ENCODE measurements at places on chromosomes 7 and 10.
A peak's percentile ranks its signal among the peaks of the same experiment; 100 is the strongest.

GRCh38 chr10:84329986-84330651 lies 1.7 kb downstream of the CCSER2 start:
- no peak for DNase-seq

DNA sequence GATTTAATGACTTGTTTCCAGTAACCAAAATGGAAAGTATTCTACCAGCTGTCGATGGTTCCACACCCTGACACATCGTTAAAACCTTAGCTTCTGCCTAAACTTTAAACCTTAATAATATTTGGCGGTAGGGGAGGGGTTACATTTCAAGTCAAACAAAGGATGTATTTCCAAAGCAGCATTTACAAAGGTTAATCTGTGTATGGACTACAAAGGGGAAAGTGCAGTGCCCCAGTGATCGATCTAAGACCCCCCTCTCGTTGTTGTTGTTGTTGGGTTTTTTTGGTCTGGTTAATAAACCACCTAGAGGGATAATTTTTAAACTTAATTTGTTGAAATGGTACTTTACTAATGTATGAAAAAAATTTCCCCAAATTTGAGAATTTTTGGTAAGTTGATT lies 1.1 kb upstream of the STEAP2 start:
- no peak for DNase-seq

DNA sequence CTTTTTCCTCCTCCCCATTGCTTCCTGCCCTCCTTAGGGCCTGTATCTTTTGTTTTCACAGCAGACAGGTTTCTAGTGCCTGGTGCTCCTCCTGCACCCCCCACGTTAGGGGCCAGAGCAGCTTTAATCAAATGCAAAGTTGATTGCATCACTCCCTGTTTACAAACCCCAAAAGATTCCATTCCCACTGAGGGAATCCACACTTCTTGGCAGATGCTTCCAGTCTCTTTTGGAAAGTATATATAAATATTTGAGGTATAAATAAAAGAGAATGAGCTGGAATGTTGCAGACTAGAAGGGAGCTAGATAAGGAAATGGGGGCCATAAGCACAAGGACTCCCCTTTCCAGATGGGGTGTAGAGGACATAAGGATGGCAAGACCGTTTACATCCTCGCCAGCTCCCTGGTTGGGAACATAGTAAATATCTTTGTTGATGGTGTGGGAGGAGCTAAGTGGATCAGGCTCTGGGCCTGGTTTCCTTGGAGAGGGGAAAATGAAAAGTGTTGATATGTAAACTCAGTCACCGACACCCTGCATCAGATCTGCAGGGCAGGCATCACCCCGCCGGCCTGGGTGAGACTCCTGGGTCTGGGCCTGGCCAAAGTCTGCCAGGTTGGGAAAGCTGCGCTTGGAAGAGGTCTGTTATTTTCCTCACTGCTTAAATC lies 6.2 kb downstream of the RARRES2 start:
- DNase-seq, result no peak

- DNase-seq, result no peak
Measured at GRCh38 chr7:29482056-29482455, 81.6 kb upstream of the PRR15 start.

DNA sequence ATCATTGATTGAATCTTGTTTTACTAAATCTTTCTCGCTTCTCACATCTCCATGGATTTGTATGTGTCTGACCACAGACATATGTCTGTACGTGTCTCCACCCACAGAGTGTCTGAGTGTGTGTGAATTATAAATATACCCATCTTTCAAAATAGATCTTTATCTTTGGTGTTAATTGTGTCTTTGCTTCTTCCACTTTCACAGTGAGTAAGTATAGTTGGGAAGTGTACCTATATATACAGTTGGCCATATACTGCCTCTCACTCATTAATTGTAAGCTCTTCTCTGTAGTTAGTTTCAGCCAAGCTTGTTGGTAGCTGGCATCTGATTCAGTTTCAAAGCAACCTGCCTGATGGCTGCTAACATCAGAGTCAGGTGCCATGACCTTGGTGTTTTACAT lies 18.4 kb downstream of the EEPD1 start:
- no peak for DNase-seq

GRCh38 chr7:156157409-156158012 lies 345.2 kb upstream of the SHH start:
- DNase-seq, result no peak

- DNase-seq, result no peak
Measured at GRCh38 chr10:127995939-127996338, 89.0 kb downstream of the PTPRE start.

GRCh38 chr7:70052691-70053090 lies 454.4 kb downstream of the AUTS2 start:
- no peak for DNase-seq

- DNase-seq, result no peak
Measured at GRCh38 chr10:44260286-44260928, 124.5 kb downstream of the CXCL12 start.

DNA sequence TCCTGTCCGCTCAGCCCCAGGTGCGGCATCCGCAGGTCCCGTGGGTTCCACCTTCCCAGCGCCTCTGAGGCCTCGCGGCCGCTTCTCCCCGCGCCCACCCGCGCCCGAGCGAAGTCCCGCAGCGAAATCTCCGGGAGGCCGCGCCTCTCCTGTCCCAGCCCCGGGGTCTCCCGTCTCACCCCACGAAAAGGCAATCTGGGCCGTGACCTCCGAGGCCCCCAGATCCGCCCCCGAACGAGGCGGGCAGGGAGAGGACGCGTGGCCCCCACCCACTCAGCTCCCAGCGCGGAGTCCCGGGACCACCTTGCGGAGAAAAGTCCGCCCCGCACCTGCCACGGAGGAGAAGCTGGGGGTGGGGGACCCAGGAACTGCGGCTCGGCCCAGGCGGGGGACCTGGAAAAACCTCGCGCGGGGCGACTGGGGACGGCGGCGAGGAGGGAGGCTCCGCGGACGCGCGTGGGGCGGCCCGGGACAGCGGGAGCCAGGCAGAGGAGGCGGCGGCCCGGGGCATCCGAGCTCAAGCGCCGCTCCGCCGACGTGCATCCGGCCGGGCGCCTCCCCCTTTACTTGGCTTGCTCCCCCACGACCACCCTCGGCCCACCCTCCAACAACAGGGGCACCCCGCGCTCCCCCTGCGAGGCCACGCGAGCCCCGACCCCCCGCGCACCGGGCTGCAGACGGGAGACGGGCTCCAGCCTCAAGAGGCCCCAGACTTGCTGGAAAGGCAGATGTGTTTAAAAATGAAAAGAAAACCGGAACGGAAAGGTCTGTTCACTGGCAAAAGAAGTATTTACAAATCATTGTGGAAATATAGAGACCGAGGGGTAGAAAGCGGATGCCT lies 33.0 kb upstream of the RNF32 start:
- no peak for DNase-seq

GRCh38 chr10:92517034-92517655 lies 56.7 kb downstream of the IDE start:
- DNase-seq, result peak; percentile 60

- DNase-seq, result no peak
Measured at GRCh38 chr7:20450536-20450935, 119.8 kb downstream of the ITGB8 start.

- DNase-seq, result no peak
Measured at GRCh38 chr7:157444011-157444842, 107.4 kb downstream of the DNAJB6 start.

GRCh38 chr7:90655566-90655965 lies 59.4 kb downstream of the CDK14 start:
- DNase-seq, result no peak

DNA sequence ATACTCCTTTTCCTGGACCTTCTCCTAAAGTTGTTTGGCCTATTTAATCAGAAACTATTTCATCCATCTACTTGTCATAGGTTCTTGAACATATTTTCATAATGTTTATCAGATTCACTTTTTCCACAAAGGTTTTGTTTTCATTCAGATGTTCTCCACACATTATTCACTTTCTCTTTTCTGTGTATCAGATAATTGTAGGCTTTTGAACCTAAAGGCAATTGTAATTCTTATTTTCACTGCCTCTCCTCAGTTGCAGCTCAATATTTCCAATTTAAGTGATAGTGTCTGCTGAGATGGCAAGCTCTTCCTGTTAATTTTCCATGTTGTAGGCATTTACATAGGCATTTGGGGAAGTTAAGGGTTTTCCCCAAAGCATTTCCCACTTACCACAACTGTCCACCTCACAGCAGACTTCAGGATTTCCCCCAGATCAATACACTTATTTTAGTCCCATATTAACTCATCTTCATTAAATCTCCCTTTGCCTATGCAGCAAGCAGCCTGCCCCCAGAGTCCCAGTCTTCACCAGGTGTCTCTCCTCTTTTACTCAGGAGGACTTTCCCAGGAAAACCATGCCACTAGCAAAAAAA lies 12.3 kb upstream of the IKZF1 start:
- no peak for DNase-seq

DNA sequence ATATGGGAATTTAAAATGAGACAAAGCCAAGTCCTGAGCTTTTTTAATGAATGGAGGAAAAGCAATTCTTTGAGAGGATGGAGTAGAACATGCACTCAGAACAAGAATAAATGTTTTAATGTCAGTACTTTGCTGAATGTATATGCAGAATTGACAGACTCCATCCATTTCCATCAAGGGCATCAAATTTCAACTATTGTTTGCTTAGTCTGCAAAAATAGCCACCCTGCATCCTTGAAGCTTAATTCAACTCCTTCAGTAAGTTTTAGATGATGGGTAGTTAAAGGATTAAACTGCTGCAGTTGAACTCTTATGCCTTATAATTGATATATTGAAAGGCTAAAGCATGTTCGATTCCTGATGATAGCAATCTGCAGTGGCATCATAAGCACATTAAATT lies 99.7 kb upstream of the IFRD1 start:
- DNase-seq, result no peak

- peak; percentile 63 for DNase-seq
Measured at GRCh38 chr10:111598433-111599059, 521.7 kb downstream of the ADRA2A start.

DNA sequence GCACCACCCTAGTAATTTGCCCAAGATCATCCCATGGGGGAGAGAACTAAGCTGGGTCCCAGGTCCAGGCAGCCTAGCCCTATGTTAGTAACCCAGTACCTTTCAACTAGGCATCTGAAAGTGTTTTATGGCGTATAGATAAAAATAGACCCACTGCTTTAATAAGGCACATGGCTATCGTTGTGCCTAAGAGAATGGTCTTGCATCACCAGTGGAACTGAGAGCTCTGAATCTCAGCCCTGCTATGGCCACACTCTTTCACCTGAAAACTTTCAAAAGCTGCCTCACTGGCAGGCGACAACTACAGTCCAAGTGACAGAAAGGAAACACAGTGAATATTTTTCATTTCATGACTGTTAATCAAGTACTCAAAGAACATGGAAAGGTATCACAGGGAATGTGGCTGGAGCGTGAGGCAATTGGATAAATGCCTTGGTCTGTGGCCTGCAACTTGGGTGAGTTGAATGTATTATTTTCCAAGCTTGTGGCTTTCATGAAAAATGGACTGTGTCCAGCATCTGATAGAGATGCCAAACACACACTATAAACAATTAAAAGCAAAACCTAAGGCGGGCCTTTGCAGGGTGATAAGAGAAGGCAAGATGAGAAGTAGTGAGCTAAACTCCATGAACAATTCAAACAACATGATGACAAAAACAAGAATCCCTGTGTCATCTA lies 18.0 kb upstream of the SFMBT2 start:
- DNase-seq, result no peak

- no peak for DNase-seq
Measured at GRCh38 chr10:13354783-13355182, 6.7 kb upstream of the SEPHS1 start.

GRCh38 chr10:31126593-31126992 lies 94.9 kb upstream of the ZNF438 start:
- DNase-seq, result no peak

DNA sequence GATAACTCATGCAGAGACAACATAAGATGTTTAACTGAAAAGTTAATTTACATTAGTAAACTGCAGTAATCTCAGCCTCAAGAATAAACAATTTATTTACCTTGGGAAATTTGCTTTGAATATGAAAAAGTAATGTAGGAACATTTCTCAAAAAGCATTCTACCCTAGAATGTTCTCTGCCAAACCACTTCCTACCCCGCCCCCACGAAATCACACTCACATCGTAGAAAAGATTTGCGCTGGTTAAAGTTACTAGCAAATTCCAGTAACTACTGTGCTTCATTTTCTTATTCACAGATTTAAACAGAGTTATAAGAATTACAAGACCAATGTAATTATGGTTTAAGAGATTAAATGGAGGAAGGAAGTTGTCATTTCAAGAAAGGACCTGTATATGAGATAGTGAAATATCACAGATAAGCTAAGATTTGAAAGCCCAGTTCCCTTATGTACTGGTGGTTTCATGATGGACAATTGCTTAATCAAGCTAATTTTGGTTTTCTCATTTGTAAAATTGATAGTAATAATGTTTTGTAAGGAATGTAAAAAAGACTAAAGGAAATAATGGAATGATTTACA lies 175.4 kb downstream of the GNAI1 start:
- DNase-seq, result no peak

DNA sequence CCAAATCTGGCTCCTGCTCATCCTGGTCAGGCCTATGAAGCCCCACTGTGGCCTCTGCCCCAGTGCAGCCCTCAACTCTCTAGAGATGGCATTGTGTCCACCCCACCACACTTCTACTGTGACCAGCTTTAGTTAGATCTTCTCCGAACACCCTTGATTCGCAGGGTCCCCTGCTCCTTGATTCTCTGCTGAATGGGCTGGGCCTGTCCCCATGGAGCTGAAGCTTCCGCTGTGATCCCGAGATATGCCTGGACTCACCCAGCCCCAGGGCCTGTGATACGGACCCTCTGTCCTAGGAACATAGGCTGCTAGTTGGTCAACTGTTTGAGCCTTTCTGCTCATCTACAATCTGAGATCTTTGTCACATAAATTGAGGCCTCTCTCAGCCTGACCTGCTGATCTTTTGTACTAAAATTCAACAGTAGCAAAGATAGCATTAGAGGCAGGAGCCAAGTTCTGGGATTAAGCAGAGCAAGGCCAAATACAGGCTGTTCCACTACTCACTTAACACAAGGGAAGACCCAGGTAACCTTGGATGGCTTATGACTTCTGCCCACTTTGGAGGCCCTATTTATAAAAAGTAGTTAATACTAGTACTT lies 6.5 kb upstream of the PPIF start:
- no peak for DNase-seq

GRCh38 chr7:110507832-110508231 lies 583.1 kb upstream of the LRRN3 start:
- no peak for DNase-seq

DNA sequence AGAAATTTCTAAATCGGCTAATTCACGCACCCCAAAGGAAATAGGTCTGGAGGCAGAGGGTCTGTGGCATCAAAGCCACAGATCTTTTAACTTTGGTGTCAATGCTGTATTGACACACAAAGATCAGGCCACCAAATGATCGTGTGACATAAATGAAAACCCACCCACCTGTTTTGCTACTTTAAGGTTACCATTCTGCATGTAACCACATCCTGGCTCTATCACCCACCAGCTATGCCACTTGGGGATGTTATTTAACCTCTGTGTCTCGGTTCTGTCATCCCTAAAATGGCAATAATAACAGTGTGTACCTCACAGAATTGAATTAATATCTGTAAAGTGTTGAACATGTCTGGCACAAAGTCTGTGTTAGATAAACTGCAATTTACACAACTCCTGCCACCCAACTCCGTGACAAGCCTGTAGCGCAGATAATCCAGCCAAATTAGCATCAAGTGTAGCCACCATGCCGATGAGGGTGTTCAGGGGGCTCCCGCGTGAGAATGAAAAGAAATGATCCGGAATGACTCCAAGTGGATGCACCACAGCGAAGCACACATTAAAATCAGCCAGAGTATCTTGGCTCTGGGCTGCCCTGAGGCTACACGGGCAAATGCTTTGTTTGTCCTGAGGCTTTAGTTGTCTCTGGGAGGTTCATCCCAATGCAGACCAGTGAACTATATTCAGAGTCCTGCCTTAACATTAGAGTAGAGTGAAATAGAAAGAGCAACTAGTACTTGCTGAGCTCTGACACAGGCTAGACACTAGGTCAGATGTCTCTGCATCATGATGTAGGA lies 158.4 kb upstream of the NEBL start:
- no peak for DNase-seq
